ENCODE measurements at places on chromosomes 1 and 21.

- DNase-seq, result no peak
Observed at GRCh38 chr1:110877364-110877763, 4.4 kb downstream of the CD53 start.

DNA sequence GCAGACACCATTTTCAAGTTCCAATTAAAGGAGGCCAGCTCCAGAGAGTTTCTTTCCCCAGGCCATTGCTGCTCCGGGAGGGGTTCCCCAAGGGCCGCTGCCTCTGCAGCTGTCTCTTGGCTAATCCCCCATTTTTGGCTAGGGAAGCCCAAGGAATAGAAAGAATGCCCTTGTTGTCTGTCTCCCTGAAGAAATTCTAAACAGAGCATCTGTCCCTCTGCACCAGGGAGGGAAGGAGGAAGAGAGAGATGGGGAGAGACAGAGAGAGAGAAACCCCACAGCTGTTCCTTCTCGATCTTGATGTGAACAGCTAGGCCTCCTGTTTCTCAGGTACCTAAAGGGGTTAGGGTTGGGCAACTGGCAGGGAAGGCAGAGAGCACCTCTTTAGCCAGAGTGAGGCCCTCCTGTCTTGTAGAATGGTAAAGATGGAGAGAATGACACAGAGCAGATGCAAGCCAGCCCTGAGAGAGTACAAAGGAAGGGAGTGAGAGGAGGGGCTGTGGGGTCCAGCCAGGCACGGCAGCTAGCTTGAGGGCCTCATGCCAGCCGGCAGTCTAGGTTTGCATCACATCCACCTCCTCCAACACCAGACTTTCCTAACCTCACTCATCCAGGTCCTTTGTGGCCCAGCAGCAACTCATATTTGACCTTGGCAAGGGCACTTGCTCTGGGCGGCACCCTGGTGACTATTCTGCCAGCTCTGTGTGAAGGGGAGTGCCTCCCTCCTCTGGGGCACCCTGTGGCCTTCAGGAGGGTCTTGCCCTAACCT lies 13.1 kb downstream of the OPTC start:
- DNase-seq, result no peak

- no peak for DNase-seq
Observed at GRCh38 chr1:42951588-42951987, 7.1 kb downstream of the SLC2A1 start.

GRCh38 chr1:172513479-172513878 lies 19.5 kb upstream of the SUCO start:
- no peak for DNase-seq

- no peak for DNase-seq
Observed at GRCh38 chr1:68796888-68797287, 300.0 kb upstream of the DEPDC1 start.

GRCh38 chr1:3145532-3146325 lies 76.7 kb downstream of the PRDM16 start:
- DNase-seq, result no peak

DNA sequence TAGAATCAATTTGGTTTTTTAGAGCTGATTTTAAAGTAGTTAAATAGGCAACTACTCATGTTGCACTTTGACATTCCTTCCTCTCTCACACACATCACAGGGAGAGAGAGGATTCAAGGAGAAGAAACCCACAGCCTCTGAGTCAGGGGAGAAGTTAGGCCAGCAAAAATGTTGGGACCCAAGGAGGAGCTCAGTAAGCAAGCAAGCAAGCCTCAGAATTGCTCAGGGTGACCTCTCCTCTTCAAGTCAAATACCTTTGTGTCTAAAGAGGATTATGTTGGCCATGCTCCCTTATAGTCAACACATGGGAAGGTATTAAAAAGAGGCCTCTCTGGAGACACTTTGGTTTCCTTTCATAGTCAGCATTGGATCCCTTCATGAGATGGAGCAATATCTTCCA lies 80.5 kb upstream of the WARS2 start:
- DNase-seq, result no peak

- no peak for DNase-seq
Observed at GRCh38 chr1:161267321-161267720, 8.8 kb downstream of the PCP4L1 start.

- DNase-seq, result no peak
Observed at GRCh38 chr1:63073309-63074306, 248.8 kb upstream of the FOXD3 start.

DNA sequence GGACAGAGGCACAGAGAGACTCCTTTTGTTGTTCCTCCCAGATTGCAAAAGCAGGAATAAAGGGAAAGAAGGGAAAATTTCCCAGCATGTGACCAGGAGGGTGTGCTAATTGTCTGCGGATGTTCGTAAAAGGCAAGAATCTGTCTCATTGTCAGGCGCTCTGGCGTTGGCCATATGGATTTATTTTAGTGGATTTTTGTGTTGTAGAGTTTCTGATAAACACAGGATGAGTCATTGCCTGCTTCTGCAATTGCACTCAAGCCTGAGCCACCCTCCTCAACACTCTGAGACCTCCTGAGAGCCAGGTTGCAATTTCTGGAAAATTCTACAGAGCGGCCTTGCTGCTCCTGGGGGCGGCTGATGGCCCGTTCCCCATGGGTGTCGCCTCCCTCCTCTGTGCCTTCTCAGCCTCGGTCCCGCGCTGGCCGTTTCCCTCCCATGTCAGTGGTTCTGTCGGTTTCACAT lies 227.7 kb downstream of the KAZN start:
- DNase-seq, result no peak

DNA sequence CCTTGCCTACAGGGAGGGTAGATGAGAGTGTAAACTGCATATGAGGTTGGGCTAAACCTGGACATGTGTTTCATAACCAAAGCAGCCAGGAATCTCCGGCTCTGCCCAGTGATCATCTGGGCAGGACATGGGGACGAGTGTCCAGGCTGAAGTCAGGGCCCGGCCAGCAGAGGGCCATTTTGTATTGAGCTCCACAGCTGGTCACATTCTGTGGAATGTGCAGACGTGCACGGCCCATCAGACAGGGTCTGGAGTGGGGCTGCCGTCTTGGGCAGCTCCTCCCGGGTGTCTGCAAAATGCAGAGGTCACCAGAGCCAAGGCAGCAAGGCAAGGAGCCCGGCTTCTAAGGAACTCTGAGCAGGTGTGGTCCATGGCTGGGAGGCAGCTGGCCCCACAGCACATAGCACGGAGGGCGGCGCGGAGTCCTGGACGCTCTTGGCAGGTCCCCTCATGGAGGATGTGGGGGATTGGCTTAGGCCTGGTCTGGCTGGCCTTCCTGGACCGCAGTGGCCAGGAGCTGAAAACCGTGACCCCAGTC lies 6.2 kb downstream of the LRRC3 start:
- DNase-seq, result no peak

- DNase-seq, result no peak
Observed at GRCh38 chr1:93426181-93426580, 21.7 kb upstream of the FNBP1L start.

DNA sequence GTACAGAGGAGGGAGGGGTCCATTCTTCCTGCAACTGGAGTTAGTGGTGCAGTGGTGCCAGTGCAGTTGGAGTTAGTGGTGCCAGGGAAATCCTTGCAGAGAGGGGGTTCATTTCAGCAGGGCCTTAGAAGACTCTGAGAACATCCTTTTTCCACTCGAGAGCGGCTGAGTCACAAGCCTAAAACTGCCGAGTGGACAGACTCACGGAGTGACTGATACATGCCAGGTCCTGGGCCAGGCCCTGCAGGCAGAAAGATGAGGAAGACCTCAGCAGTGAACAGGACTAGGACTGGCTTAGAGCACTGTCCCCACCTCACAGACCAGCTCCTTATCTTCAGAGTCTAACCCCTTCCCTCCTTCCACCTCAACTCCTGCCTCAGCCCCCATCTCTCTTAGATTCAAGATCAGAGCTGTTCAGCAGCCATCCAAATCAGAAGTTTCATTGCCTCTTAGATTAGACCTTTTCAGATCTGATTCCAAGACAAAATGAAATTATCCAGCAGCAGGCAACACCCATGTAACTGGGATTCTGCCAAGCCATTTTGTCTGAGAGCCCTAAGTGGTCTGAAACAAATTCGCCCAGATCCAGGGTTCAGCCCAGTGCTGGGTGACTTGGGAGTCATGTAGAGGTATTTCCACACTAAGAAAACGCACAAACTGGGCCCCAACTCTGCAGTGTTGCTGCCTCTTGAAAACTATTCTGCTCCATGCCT lies 12.7 kb upstream of the IKBKE start:
- DNase-seq, result no peak

- no peak for DNase-seq
Observed at GRCh38 chr1:41780916-41781315, 137.8 kb downstream of the HIVEP3 start.

- DNase-seq, result no peak
Observed at GRCh38 chr1:21118167-21118566, 58.5 kb downstream of the EIF4G3 start.

DNA sequence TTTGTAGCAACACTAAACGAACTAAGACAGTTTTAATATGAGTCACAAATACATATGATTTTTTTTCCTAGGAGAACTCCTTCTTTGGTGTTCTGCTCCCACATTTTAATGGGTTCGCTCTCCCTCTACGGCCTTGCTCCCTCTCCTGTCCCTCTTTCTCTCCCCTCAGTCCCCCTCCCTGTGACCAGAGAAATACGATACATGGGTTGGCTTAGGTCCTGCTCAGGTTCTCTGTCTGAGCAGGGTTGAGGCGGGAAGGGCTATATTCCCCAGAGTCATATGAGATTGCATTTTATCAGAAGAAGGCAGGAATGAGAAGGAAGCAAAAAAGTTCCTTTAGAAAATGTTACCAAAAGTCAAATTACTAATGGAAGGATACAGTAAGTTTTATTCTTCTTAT lies 44.6 kb downstream of the UBE2U start:
- no peak for DNase-seq

DNA sequence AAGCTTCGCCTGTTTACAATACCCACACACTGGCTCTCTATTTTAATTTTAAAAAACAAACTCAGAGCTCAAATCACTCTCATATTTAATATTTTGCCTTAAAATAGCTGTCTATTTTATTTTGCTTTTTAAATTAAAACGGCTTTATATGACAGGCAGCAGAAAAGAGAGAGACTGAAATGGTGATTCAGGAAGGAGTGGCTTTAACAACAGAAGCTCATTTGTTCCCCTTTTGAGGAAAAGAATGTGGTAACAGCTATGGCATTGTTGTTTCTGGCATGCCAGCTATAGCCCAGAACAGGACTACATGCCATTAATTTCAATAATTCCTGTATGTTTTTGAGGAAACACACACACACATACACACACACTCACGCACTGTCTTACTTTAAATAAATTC lies 234.2 kb upstream of the PTBP2 start:
- no peak for DNase-seq

DNA sequence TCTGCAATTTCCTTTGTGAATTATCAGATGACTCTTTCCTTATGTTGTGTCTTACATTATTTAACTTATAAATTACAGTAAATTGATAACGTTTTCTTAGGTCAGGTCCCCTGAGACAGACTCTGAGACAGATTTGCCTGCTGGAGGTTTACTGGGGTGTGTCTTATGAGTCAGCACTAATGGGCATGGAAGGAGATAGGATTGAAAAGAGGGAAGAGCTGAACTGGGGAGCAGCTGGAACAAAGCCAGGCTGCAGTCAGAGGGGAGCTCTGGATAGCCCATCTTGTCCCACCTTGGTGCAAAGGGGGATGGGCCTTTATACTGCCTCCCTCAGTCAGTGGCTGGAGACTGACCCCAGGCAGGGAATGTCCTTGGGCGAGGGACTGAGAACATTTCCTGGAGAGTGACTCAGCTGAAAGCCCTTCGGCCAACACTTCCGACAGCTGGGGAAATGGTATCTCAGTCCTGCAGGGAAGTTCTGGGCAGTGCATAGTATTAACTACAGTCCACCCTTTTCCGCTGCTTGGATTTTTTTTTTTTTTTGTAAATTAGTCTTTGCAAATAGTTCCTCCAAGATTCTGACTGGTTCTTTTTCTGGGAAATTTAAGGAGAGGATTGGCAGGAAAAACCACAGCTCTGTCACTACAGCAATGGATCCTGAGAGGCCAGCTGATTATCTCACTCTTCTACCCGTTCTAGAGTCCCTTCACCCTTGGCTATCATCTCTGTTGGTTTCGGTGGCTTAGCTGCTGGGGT lies 39.1 kb upstream of the CDC42BPA start:
- DNase-seq, result no peak

DNA sequence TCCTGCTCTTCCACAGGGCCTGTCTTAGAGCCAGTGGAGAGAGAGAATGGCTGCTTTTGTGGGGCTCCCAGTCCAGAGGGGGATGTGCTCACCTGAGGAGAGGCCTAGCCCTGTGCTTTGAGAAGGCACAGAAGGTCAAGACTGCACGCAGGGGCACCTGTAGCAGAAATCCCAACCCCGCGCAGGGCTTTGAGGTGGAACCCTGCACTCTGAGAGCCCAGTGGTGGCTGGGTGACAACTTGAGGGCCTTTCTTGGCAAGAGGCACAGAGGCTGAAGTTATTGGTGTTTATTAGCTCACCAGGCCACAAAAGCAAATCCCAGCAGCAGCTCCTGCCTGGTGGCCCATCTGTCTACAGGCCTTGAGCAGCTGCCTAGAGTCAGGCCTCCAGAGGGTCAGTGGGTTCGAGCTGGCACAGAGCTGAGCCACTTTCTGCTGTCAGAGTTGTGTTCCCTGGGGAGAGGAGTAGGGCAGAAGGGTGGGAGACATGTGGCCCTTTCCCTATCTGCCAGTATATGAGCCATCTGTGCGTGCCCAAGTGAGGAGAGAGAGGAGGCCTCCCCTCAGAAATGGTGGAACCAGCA lies 31.4 kb downstream of the SZRD1 start:
- DNase-seq, result no peak

GRCh38 chr1:3676581-3677470 lies 24.5 kb downstream of the TP73 start:
- no peak for DNase-seq

GRCh38 chr1:224733027-224733911 lies 117.2 kb downstream of the CNIH3 start:
- DNase-seq, result no peak

DNA sequence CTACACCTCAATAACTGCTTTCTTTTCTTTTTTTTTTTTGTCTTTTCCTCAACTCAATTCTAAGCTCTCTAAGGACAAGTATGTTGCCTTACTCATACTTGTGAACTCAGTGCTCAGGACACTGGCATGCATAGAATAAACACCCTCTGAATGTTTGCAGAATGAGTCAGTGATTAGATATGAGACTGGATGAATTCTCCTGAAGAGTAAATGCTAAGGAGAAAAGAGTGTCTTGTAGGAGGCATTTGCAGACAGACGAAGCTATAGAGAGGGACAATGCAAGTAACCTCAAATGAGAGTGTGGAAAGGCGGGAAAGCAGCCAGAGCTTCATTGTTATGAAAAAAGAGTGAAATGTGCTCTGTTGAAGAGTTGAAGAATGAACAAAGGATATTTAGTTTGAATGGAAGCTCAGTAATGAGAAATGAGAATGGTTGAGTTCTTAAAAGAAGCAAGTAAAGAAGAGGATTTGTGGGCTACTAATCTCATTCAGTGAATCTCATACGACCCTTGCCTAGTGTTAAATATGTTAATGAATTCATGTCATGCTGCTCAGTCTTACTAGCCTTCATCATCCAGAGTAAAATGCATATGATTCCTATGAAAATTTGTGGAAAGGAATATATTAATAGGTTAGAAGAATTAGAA lies 166.1 kb upstream of the DPYD start:
- no peak for DNase-seq
